Glutamatergic neuron (in vitro differentiated cells): ENCODE measurements at places on chromosomes 5 and 9.

DNA sequence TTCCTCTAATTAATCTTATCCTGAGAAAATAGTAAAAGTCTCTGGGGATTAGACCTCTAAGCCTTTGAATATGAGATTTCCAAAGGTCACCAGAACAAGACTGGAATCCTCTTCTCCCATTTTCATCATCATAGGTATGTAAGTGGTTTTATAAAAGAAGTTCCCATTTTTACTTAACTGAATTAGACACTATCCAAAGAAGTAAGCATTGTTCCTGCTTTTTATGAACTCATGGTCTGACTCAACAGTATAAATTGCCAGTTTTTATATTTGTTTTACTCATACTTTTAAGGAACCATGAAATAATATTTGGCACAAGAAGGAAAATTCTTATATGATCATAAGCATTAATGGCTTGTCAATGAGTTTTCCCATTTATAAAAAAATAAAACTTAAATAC, 167.1 kb upstream of the ADRA1B start:
- DNase-seq: no peak

- DNase-seq: no peak
Observed at GRCh38 chr5:133732536-133732935, 120.2 kb upstream of the FSTL4 start.

DNA sequence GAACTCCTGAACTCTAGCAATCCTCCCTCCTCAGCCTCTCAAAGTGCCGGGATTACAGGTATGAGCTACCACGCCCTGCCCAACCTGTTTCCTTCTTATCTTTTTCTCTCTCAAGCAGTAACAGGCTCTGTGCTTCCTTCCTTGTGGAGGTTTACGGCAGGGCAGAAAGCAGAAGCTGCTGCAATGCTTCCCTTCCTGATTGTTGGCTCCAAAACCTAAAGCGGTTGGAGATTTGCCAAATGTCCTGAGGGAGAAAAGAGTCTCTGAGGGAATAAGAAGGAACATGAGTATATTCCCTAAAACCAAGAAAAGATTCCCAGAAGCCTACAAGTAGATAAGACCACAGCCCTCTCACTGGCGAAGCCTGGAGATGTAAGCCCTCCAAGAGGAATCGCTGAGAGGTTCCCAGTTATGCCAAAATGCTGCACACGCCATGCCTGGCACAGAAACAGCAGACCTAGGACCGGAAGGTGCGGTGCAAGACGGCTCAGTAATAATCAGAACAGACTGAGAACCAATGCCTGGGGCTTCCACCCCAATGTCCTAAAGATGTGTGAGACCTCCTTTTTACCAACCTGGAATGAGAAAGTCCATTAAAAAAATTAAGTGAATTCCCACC, 73.2 kb downstream of the APTX start:
- DNase-seq: no peak

GRCh38 chr5:152514827-152515397, 109.8 kb upstream of the NMUR2 start:
- no peak for DNase-seq

GRCh38 chr5:17330386-17330785, 113.0 kb downstream of the BASP1 start:
- DNase-seq: no peak

- no peak for DNase-seq
Observed at GRCh38 chr9:77865385-77866047, 166.1 kb downstream of the GNAQ start.

GRCh38 chr5:95817430-95817829, 5.1 kb downstream of the GLRX start:
- no peak for DNase-seq
